Type B pancreatic cell (in vitro differentiated cells): ENCODE measurements at places on chromosomes 6 and 20.

GRCh38 chr6:52381249-52381648, 19.3 kb downstream of the PAQR8 start:
- DNase-seq = no peak

DNA sequence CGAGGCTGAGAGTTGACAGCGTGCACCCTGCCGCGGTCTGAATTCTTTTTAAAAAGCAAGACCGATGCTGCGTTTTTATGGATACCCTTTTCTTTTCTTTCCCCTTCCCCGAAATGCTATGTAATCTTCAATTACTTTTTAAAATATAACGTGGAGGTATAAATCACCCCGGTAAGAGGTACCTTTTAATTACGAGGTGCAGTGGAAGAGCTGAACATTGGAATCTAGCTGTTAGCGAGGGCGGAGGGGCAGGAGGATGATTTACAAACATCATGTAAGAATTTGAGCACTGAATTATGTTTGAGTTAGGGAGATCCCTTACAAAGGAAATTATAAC, 1.2 kb downstream of the EYA2 start:
- no peak for DNase-seq

DNA sequence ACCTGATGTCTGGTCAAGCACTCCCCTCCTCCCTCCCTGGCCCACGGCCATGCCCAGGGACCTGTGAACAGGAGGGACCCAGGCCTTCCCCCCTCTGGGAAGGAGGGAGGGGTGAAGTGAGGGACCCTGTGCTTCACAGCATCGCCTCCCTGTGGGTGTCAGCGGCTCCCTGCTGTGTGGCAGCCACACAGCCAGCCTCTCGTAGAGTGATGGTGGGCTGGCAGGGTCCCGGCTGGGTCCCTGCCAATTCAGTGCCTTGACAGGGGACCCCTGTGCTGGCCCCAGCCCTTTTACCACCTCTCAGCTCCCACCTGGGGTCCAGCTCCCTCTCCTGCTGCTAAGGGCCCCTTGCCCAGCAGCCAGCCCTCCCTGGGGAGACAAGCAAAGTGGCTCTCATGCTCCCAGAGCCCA, 31.3 kb upstream of the GRM4 start:
- DNase-seq = no peak

- DNase-seq = no peak
Measured at GRCh38 chr20:38609815-38610214, 8.2 kb downstream of the ARHGAP40 start.

- no peak for DNase-seq
Measured at GRCh38 chr20:62192635-62193034, 9.8 kb downstream of the MTG2 start.

DNA sequence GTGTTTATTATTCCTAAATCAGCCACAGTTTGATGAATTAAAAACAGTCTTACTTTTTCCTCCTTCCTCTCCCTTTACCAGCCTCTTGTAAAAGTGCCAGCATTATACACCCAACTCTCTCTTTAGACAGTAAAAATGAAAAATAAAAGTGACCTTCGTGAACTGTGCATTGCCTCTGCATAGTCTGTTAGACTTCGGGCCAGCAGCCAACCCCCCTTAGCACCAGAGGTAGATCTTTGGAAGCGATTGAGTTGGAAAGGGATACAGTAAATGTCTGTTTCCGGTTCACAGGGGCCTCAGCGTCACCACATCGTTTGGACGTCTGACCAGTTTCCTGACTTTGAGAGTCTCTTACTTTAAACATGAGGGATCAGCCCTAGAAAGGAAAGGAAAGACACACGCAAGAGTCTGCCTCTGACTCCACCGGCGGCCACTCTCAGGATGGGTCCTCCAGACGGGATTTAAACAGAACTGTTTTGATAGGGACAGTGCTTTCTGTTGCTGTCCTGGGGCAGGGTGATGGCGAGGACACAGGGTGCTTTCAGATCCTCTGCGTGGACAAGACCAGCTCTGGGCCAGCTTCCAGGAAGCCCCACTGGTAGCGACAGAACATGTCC, 206.6 kb upstream of the PREP start:
- no peak for DNase-seq

DNA sequence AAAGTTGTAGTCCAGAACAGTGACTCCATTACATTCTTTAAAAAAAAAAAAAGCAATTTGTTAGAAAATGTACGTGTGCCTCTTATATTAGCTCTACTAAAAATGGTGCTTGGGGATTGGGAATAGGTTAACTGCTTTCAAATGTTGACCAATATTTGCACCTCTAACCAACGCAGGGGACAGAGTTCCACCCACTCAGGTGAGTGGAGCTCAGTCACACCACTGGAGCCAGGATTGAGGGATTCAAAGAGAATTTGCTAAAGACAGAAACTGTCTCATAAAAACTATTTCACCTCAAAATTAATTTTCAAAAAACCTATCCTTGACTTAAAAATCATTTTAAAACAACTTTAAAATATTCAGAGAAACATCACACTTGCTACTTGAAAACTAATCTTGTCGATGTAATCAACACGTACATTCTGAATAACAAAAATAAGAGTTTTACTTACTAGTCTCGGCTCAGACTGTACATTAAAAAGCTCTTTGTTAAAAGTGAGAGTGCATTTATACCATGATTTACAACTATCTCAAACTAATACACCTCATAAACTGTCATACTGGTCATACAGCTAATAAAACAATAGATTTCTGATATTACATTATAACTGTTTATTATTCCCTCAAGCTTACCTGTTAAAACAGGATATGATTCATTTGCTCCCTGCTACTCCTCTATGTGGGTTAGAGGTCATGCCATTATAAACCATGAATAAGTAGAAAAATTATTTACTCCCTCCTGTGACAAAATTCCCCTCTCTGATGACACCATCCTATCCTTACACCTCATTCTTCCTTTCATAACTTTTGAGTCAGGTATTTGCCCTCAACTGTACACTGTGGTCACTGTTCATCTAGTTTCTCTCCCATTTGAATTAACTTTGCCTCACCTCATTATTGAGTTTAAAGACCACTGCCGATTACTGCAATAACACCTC, 88.6 kb downstream of the PDE10A start:
- no peak for DNase-seq
